ENCODE measurements at places on chromosomes 4 and X.

- DNase-seq, result no peak
These were observed 10.9 kb upstream of the TBC1D14 start for GRCh38 chr4:6898763-6899162.

DNA sequence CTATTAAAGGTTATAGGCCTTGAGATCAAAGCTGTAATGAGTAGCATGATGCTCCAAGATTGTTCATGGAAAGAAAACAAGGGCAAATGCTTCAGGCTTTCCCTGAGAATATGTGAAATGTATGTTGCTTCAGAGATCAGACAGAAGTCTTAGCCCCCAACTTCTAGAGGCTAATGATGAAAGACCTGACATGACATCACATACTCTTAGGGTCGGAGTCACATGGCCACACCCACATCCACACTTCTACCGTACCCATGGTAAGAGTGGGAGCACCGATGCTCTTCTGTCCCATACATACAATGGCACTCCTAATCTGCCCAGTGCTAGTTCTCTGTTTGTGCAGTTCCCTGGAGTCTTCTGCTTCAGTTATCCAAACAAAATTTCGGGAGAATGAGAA, 111.9 kb upstream of the ACSL4 start:
- DNase-seq, result no peak

- DNase-seq, result no peak
These were observed 161.3 kb downstream of the ATP10D start for GRCh38 chr4:47646372-47646771.

DNA sequence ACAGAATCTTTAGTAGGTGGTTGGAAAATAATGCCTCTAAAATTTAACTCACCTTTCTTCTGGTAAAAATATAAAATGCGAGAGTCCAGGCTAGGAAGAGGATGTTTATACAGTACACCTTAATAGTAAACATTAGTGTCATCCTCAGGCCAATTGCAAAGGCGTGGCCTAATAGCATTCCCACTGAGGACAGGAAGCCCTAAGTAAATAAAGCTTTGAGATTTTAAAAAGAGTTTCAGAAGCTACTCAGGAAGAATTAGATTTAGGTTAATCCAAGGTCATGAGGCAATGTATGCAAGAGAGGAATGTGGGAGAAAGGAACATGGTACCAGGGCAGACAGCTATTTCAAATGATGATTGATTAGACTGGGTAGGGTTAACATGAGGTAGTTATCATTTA, 49.5 kb downstream of the RPGR start:
- no peak for DNase-seq

DNA sequence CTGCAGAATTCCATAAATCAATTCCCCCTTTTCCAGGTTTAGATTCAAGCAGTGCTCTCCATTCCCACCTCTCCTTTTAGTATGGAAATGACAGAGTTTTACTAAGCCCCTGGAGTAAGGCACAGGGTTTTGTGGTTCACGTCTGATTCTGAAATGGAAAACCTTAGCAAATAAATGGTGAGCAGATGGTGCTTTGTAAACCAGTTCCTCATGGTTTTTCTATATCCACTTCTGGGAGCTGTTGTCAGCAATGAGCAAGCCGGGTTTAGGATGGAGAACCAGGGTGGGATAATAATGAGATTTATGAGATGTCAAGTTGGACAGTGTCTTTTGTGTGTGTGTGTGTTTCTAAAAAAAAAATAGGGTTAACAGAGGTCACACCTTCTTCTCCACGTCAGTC, 113.8 kb upstream of the RBPJ start:
- no peak for DNase-seq

- DNase-seq, result no peak
These were observed 9.4 kb downstream of the ARHGAP10 start for GRCh38 chr4:147741190-147741788.

GRCh38 chr4:84583876-84584380, 1.0 kb downstream of the CDS1 start:
- no peak for DNase-seq
